ENCODE measurements at places on chromosomes 7 and 10. TPM values are rescaled to one million over a fixed set of nuclear protein-coding genes. Genes with fewer than 3 reads are reported as not detected.

The LAMB1 gene
- not detected for polyA plus RNA-seq

The EPHB6 gene
- 37.6 TPM for polyA plus RNA-seq

The FAM24B gene
- polyA plus RNA-seq, result 10.5 TPM

The GBX1 gene
- polyA plus RNA-seq, result not detected

The TMEM229A gene
- not detected for polyA plus RNA-seq

The MRLN gene
- polyA plus RNA-seq, result not detected

Measured in IgD-negative memory B cell (primary cell).